ENCODE measurements at places on chromosomes 16 and 17. TPM values are rescaled to one million over a fixed set of nuclear protein-coding genes. Genes with fewer than 3 reads are reported as not detected.
A peak's percentile ranks its signal among the peaks of the same experiment; 100 is the strongest.

TM4SF5 gene
- total RNA-seq: not detected

PYDC1 gene
- not detected for total RNA-seq

COPZ2 gene
- 0.63 TPM for total RNA-seq

CD300A gene
- total RNA-seq: not detected

NPIPB13 gene
- total RNA-seq: 0.29 TPM

CD300LB gene
- not detected for total RNA-seq

GRB7 gene
- 21.2 TPM for total RNA-seq

ARL17A gene
- 8.5 TPM for total RNA-seq

FBXO39 gene
- not detected for total RNA-seq

ZNF646 gene
- total RNA-seq: 8.5 TPM

AARSD1 gene
- total RNA-seq: 34.7 TPM

KCTD19 gene
- not detected for total RNA-seq

DNA sequence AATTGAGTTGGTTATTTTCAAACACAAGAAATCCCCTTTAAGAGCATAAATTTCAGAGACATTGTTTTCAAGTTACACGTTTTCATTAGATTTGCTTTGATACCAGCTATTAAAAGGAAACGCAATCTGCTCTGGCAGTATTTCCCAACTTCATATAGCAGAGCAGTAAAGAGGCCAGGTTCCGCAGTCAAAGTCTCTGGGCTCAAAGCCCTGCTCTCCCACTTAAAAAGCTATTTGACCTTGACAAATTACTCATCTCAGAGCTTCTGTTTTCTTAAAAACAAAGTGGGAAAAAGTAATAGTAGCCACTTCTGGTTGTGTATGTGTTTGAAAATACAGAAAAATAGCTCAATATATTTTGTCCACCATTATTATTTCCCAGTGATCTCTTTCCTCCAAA, 89.7 kb upstream of the CDYL2 start:
- DNase-seq: no peak

DNA sequence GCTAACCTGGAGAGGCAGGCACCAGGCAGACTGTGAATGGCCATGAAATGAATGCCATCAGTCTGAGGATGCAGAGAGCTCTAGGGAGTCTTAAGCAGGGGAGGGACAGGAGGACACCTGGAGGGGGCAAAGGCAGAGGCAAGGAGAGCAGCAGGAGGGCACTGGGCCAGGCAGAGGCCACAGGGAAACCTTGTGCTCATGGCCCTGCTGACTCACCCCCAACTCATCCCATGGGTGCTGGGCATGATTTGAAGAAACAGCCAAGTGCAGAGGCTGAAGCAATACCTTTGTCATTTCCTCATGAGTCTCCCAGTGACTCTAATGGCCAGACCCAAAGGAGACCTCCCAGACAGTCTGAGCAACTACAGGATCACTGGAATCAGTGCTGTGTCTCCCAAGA, 141.4 kb downstream of the TMEM132E start:
- DNase-seq: peak; percentile 58

DNA sequence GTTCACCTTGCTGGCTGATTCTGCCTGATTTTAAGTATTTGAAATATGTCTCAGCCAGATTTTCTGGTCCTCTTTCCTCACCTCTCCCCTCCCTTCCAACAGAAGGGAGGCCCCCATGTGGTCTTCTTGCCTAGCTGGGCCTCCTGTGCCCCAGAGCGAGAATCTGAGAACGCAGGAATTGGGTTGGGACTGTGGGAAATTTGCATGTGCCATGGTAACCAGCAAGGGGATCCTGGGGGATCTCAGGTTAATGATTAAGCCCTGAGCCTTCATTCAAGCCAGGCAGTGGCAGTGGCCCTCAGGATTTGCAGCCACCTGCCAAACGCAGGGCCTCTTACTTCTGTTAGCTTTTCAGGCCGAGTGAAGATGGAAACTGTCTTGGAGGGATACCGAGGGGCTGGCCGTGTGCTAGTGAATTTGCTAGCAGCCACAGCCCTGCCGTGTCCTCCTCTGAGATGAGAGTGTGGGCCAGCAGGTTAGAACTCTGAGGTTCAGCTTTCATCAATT, 40.2 kb downstream of the KSR1 start:
- DNase-seq: no peak

- DNase-seq: peak; percentile 37
Observed at GRCh38 chr17:49456183-49456965, 38.7 kb upstream of the NGFR start.

- DNase-seq: no peak
Observed at GRCh38 chr16:26688105-26688504, 378.6 kb upstream of the C16orf82 start.

GRCh38 chr16:8621222-8621571, 301 bp upstream of the METTL22 start:
- no peak for DNase-seq

GRCh38 chr16:20610892-20611349, 34.8 kb upstream of the ACSM2B start:
- DNase-seq: no peak

GRCh38 chr16:12377497-12377896, 401.0 kb downstream of the SNX29 start:
- no peak for DNase-seq

GRCh38 chr17:48575066-48575582, 3.0 kb downstream of the HOXB4 start:
- DNase-seq: peak; percentile 51

- no peak for DNase-seq
Observed at GRCh38 chr16:86671486-86672178, 93.3 kb downstream of the FOXL1 start.

DNA sequence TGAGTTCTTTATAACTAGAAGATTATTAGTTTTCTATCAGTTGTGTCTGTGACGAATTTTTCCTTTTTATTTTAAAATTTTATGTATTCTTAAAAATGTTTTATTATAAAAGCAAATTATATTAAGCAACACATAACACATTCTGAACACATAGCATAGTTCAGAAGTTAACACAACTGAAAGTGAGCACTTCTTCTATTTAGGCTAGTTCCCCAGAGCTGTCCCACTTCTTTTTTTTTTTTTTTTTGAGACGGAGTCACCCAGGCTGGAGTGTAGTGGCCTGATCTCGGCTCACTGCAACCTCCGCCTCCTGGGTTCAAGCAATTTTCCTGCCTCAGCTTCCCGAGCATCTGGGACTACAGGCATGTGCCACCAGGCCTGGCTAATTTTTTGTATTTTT, 37.7 kb upstream of the ALDH3A2 start:
- no peak for DNase-seq

GRCh38 chr17:41101586-41102259, at the start of gene KRTAP4-16:
TSS of gene KRTAP4-16 (minus strand) at chr17:41102209. CDS start at chr17:41102209, 0 bp downstream.
- DNase-seq: peak; percentile 49

- DNase-seq: no peak
Observed at GRCh38 chr17:30961209-30962188, 9.3 kb upstream of the RNF135 start.

- DNase-seq: peak; percentile 42
Observed at GRCh38 chr16:3770530-3770929, 53.2 kb upstream of the TRAP1 start.

DNA sequence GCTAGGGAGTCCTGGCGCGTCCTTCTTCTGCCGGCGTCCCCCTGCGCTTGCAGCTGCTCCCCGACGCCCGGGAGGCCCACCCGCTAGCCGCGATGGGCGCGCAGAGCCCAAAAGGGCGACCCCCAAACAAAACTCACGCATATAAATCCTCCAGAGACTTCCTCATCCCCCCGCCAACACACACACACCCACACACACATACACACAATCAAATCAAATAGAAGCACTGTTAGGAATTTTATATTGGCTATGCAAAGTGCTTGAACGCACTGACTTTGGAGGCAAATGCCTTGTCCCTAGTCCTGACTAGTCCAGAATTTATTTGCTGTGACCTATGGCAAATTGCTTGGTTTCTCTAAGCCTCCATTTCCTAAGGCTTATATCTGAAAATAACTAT, 23.8 kb upstream of the CRYM start:
- peak; percentile 2 for DNase-seq

DNA sequence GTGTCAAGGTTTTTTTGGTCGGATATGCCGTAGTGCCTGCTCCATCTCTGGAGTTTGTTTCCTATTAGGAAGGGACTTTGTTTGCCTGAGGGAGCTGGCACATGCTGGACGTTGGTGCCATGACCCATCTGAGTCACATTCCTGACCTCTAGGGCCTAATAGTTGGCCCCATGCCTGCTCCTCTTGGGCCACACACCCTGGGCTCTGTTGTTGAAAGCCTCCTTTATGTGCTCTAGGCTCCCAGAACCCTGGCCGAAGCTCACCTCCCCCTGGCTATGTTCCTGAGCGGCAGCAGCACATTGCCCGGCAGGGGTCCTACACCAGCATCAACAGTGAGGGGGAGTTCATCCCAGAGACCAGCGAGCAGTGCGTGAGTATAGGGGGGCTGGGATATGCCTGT, 18.4 kb downstream of the LIMD2 start:
- no peak for DNase-seq

GRCh38 chr17:79174905-79175856, 100.6 kb downstream of the ENGASE start:
- DNase-seq: no peak

GRCh38 chr16:90077757-90078578, 837 bp upstream of the PRDM7 start:
- DNase-seq: peak; percentile 4

DNA sequence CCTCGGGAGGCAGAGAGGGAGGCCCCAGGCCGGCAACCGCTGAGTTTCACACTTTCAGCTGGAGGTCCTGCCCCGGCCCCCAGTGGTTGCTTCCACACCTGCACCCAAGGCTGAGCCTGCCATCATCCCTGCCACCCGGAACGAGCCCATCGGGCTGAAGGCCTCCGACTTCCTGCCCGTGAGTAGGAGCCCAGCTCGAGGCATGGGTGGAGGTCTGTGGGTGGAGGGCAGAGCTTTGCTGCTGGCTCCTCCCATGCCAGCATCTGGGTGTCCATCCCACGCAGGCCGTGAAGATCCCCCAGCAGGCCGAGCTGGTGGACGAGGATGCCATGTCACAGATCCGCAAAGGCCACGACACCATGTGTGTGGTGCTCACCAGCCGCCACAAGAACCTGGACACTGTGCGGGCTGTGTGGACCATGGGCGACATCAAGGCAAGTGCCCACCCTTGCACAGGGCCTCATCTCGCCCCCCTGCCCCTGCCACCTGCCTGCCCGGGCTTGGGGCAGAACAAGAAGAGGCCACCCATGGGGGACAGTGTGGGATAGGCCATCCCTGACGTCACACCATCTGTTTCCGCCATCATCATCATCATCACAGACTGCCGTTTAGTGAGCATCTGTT, 19.6 kb downstream of the KATNB1 start:
- no peak for DNase-seq

DNA sequence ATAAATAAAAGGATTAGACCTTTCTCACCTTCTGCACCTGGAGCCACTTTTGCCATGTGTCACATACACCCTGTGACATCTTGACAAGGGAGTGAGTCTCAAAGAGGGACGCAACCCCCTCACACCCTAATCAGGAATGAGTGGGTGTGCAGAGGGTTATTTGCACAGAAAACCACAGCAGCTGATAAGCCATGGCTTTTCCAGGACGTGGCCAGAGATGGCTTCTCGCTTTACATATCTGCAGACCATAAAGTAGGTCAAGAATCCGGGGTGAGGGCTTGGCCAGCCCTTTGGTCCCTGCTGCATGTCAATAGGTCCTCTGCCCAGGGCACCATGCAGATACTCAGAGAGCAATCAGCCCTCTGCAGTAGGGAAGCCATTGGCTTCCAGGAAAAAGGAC, 2.4 kb upstream of the CD300LF start:
- DNase-seq: peak; percentile 31

GRCh38 chr16:13269905-13270528, 368.6 kb downstream of the SHISA9 start:
- DNase-seq: no peak

DNA sequence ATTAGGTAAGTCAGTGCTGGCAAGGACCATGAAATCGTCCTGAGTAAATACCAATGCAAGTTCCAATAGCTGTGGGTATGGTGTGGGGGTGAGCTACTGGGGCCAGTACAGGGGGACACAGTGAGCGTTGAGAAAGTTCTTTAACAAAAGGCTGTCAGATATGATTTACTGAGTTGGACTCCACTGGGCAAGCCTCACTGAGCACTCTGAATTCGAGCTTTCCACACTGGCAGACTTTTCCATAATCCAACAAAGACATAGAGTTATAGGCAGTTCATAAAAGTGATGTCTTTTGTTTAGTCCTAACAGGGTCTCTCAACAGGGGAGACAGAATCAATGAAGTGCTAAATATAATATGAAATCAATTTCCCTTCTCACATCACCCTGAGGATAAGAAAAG, 489.0 kb downstream of the KCNJ2 start:
- no peak for DNase-seq

DNA sequence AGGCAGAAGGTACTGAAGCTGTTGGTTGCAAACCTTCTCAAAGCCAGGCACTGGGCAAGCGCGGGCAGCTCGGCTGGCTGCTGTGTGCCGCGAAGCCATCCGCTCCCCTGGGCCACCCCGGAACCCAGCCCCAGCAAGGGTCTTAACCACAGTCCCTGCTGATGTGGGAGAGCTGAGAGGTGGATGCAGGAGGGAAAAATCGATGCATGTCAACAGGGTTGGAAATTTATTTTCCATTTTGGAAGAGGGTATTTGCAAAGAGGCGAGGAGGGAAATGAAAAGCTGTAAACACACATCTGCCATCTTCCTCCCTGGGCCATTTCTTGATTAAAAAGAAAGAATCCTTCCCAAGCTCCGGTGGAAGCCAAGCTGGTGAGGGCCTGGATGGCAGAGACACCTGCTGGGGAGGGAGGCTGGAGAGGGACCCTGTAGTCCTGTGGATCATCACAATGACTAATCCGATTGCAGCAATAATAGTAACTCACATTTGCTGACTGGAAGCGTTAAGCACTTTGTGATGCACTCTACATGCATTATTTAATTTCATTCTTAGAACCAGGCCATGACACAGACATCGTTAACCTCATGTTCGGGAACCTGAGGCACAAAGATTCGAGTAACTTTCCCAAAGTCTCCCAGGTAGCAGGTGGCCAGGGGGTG, 13.9 kb upstream of the TBX2 start:
- DNase-seq: peak; percentile 28

- DNase-seq: no peak
Observed at GRCh38 chr17:72971226-72971880, 121.1 kb downstream of the SLC39A11 start.

GRCh38 chr17:40554646-40555295, 10.5 kb downstream of the CCR7 start:
- DNase-seq: no peak

DNA sequence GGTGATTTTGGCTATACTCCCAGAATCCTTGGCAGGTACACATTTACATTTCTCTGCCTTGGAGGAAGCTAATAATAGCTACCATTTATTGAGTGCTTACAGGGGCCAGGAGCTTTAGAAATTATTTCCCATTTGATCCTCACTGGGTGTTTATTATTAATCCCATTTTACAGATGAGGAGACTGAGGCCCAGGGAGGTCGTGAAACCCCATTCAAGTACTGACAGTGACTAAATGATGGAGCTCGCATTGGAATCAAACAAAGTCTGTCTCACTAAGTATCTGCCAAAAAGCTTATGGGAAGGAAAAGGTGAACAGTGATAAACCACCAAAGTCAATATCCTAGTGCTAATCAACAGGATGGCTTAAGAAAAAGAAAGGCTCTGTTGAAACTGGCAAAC, 33.3 kb upstream of the XYLT1 start:
- DNase-seq: no peak

- no peak for DNase-seq
Observed at GRCh38 chr17:2368359-2368758, 31.1 kb downstream of the SGSM2 start.
